Smooth muscle cell of the brain vasculature (primary cell): ENCODE measurements at places on chromosomes 2 and 18.

DNA sequence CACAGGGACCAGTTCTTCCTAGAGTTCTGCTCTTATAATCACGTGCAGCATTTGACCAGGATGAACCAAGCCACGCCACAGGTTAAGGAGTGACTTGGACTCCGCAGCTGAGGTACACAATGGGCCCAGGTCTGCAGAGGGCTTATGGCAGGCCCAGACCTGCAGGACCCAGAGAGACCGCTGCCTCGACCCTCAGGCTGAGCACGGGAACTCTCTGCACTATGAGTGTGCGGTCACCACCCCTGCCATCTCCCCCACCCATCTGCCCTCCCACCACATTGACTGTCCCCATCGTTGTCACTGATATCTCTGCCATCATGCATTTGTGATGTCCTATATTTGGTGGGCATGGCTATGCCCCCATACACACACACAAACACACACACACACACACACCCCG, 45.7 kb upstream of the HPCAL1 start:
- no peak for DNase-seq

DNA sequence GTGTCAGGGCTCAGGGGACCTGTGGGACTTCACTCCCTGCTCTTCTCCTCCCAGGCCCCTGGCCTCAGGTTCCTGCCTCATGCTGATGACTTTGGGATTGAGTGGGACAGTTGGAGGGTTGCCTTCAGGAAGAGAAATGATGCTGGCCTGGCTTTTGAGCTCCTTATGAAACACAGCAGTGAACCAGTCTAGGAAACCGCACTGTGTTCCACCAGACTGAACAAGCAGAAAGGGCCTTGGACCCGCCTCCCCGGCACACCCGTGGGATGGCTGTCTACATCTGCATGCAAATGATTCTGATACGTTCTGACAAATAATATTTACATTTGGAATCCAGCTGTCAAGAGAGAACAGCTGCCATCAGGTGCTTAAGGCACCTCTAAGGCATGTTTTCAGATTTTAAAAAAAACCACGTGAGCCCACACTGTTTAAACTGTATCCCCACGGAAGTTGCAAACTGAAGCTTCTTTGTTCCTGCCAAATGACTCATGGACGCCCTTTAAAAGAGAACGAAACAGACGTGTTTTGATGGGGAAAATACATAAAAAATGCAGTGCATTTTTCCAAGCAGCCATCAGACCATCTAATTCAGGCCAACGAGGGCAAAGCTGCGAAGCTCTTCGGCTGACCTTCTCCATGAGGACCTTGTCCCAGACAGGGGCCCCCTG, 27.6 kb upstream of the ASAP2 start:
- DNase-seq, result no peak

DNA sequence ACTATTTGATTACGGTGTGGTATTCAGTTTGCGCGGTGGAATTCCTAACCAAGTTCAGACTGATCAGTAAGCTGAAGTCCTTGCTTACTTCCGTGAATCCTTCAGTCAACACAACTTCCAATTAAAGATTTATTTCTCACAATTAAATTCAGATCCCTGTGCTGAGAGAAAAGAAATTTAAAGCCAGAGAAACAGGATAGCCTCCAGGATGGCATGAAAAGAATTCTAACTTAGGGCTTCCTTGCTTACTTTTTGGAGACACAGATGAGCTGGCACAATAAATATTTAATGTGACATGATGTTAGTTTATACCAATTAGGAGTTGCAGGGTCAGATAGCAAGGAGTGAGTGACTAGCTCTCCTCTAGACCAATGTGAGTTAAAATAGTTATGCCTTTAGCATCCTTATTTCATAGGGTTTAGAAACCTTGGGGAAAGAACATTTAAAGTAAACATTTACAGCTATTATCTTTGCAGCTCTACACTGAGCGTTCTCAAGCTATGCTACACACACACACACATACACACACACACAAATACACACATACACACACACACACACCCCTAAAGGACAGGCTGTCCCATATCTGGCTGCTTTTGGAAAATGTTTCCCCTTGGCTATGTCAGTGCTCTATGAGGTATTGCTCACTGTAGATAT, 151.0 kb downstream of the TRIB2 start:
- no peak for DNase-seq

DNA sequence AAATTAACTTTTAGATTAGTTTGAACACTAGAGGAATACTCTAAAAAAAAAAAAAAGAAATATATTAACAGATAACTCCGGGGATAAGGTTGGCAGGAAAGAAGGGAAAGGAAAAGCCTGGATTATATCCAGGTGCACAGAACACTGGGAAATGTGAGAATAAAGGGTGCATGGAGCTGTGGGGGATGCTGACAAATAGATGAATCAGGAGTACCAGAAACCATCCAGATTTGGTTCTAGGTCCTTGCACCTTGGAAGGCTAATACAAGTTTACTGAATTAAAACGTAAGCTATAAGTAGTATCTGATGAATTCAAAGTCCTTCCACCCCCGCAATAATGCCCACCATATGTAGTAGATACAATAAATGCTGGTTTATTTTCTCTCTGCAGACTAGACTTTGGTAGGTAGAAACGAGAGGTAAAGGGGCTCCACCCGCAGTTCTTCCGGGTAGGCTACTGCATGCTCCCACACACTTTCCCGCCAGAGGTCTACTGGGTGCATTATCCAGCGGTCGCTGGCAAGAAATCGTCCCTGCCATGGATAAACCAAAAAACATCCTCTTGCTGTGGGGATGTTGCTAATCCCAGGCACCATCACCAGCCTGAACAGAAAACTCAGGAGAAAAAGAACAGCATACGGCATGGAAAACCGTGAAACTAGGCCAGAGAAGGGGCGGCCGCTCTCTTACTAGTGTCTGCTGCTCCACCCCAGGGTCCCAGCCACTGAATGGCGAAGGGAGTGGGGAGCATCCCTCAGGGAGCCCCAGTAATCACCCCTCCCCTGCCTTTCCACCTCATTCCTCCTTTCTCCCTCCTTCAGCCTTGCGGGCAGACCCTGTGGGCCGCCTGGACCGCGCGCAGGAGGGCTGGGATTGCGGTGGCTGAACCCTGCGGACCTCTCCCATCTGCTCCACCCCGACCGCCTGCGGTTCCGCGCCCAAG, 1.5 kb downstream of the CNRIP1 start:
- no peak for DNase-seq

- no peak for DNase-seq
Observed at GRCh38 chr2:236517251-236518031, 52.2 kb upstream of the ACKR3 start.

DNA sequence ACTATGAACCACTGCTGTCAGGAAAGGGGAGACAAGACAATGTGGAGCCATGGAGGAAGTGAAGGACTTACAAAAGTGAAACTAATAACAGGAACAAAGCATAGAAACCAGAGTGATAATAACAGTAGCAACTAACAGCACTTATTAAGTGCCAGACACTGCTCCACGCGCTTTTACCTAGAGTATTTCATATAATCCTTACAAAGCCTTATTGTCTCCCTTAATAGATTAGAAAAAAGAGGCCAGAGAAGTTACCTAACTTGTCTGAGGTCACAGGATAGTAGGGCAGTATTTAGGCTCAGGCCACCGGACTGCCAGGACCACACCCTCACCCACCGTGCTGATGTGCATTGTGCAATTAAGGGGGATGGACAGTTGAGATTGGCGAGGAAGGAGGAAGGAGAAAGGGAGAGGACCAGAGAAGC, 98.6 kb upstream of the NFU1 start:
- no peak for DNase-seq

GRCh38 chr2:171807831-171808393, 86.1 kb downstream of the SLC25A12 start:
- no peak for DNase-seq

DNA sequence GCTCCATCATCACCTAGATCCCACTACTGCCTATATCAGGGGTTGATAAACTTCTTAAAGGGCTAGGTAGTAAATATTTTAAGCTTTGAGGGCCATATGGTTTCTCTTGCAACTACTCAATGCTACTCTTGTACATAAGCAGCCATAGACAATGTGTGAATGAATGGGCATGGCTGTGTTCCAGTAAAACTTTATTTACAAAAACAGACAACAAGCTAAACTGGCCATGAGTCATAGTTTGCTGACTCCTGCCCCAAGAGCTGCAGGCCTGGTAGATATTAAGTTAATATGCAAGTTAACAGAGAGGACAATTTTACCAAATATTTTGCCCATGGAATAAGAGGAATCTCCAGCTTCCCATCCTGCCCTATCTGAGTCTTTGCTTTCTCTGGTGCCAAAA, 29.8 kb upstream of the MYO3B start:
- no peak for DNase-seq

- no peak for DNase-seq
Observed at GRCh38 chr2:199810422-199811171, 40.4 kb downstream of the FTCDNL1 start.

DNA sequence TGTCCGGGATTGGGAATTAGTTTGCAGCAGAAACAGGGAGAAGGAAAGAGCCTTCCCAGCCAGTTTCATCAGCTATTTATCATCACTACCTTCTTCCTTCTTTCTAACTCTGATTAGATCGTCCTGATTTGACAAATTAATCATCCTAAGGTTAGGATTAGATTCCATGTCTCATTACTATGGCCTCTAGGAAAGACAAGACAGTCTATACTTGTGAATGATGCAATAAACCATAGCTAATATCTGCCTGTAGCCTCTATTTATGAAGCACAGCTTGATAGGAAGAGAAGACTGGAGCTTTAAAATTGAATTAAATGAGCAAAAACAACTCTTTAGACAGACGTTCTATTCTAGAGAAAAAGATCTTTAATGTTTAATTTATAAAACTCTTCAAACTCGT, 25.2 kb upstream of the FRZB start:
- DNase-seq, result no peak

DNA sequence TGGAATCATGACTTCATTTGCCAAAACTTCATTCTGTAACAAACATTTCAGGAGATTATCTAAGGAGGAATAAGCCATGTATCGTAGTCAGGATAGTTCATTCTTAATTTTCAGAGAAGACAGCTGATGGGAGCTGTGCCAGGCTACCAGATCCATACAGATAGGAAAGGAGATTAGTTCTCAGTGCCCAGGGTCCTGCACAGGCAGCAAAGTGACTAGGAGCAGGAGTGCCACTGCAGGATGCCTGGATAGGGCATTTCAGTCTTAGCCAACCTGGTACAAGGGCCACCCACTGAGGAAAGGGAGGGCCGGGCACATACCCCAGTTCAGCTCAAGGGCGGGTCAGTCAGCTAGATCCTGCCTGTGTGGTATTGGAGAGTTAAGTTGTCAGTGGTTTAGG, 6.7 kb upstream of the OSR1 start:
- DNase-seq, result no peak

- DNase-seq, result no peak
Observed at GRCh38 chr2:64652231-64653108, 1.2 kb downstream of the SERTAD2 start.

DNA sequence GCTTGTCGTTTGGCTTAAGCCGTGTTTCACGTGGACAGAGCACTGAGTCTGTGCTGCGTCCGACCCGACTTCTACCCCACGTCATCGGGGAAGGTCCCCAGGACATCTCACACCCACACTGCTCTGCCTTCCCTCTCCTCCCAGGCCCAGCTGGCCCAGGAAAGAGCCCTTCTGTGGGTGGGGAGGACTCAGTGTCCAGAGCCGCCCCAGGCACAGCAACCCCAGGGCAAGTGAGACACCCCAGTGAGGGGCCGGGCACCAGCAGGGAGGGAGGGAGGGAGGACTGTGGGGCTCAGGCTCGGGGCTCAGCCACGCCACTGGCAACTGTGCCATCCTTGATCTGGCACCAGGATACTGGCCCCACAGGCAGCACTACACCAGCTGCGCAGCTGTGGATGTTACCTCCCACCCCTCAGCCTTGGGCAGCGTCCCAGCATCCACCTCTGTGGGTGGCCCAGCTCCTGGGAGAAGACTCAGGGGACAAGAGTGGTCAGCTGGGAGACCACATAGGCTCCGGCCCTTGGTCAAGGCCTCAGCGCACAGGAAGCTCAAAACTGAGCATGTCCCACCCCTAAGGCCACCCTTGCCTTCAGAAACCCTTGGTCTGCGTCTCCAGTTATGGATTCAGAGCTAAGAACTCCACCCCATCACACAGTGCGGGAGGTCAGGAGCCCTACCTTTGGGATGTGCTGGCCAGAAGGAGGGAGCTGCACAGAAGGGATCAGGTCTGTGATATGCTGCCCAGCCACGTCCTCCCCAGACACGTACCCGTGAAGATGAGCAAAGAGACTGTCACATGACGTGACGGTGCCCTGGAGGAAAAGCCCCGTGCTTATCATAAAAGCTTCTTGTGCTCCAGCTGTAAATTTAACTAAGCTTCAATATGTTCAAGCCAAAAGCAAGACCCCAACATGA, 11.7 kb downstream of the PASK start:
- no peak for DNase-seq

DNA sequence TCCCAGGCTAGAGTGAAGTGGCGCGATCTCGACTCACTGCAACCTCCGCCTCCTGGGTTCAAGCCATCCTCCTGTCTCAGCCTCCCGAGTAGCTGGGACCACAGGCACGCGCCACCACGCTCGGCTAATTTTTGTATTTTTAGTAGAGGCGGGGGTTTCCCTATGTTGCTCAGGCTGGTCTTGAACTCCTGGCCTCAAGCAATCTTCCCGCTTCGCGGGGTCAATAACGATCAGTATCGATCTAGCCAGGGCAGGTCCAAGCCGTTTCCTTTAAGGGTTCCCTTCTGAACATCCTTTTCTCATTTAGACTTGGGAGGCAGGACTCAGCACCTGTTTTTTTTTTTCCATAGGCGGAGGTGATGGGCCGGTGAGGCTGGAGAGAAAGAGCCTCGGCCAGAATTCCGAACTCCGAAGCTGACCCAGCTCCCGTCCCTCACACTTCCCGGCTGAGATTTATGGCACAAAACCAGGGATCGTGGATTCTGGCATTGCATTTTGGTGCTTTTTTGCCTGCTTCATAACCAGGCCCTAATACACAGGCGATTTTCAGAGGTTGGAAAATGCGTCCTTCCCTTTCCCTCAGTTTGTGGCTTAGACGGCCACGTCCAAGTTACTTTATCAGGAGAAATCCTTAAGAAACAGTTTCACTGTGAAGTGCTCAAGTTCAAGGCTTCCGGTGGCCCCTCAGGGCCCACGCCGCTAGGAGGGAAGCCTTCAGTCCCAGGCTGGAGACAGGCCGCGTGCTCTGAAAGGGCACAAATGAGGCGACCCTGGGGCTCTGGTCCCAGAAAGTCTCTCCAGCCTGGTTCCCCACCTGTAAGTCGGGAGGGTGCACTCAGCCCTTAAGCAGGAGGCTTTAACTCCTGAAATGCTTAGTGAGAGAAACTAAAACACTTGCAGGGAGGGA, 998 bp upstream of the SLC66A3 start:
- no peak for DNase-seq

GRCh38 chr2:33024758-33025157, 78.0 kb downstream of the LTBP1 start:
- no peak for DNase-seq

GRCh38 chr2:76323381-76323780, 612.7 kb upstream of the GCFC2 start:
- DNase-seq, result no peak

DNA sequence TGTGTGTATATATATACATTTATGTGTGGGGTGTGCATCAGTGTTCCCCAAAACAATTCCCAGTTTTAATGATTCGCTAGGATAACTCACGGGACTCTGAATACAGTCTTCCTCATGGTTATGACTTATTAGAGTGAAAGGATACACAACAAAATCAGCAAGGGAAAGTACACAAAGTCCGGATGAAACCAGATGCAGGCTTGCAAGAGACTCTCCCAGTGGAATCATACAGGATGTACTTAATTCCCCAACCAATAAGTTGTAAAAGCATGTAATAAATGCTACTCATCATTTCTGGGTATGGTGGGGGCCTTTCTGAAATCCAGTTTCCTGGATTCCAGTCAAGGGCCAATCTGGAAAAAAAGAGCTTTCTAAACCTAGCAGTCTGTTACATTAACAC, 654.1 kb upstream of the SYT4 start:
- DNase-seq, result no peak
